ENCODE measurements at places on chromosomes 6 and 20.

DNA sequence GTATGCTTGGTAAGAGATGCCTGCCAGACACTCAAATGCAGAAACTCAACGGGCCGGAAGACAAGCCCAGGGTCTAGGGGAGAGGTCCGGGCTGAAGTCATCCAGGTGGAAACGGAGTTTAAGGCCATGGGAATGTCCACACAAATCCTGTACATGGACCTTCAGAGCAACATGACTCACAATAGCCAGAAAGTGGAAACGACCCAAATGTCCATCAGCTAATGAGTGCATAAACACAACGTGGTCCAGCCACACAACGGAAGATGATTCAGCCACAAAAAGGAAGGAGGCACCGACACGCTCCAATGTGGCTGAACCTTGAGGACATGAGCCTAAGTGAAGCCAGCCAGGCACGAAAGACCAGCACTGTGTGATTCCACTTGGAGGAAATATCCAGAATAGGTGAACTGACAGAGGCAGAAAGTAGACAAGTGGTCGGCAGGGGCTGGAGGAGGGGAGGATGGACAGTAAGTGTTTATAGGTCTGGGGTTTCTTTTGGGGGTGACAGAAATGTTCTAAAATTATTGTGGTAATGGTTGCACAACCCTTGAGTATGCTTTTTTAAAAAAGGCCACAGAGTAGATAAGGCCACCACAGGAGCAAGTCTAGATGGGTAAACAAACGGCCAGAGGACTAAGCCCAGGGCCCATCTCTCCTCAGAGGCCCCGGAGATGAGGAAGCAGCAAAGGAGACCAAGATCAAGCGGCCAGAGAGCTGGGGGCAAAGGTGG, 105.6 kb downstream of the PREX1 start:
- DNase-seq = no peak

DNA sequence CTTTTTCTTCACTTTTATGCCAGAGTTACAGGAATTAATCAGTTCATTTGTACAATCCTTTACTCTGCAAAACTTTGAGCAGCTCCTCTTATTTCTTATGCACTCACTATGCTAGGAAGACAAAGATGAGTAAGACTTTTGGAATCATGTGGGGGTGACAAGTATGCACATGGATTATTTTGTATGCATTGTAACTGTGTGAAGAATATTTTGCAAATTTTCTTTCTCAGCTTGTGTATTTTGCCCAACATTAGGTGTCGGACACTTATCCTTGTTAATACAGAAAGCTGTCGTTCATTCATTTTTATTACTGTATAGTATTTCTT, 88.6 kb downstream of the PPP1R14C start:
- no peak for DNase-seq

- no peak for DNase-seq
These were observed 98.1 kb downstream of the SYNDIG1 start for GRCh38 chr20:24567508-24567907.

GRCh38 chr6:3607599-3607998, 143.9 kb downstream of the PXDC1 start:
- DNase-seq = peak; percentile 6

DNA sequence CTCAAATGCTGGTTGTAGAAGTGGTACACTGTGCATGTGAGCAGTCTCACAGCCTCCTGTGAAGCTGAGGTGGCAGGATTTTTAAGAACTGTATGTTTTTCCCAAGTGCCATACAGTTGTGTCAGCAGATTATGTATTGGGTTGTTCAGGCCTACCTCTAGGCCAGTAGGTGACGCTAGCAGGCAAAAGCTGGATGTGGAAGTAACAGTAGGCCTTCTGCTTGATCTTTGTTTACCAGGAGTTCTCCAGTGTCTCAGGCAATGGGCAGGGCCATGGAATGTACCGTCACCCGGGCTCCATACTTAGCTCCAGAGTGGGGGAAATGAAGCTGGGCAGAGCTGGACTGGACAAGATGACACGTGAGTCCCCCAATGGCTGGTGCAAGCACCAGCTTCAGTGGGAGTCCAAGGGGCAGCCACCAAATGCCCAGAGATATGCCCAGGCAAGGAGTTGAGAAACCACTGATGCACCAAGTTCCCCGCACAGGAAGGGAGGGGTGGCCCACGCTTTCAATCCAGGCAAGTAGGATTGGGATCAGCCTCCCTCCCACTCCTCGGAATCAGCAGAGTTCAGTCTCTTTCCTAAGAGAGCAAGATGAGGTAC, 289.7 kb downstream of the HTR1B start:
- peak; percentile 9 for DNase-seq

DNA sequence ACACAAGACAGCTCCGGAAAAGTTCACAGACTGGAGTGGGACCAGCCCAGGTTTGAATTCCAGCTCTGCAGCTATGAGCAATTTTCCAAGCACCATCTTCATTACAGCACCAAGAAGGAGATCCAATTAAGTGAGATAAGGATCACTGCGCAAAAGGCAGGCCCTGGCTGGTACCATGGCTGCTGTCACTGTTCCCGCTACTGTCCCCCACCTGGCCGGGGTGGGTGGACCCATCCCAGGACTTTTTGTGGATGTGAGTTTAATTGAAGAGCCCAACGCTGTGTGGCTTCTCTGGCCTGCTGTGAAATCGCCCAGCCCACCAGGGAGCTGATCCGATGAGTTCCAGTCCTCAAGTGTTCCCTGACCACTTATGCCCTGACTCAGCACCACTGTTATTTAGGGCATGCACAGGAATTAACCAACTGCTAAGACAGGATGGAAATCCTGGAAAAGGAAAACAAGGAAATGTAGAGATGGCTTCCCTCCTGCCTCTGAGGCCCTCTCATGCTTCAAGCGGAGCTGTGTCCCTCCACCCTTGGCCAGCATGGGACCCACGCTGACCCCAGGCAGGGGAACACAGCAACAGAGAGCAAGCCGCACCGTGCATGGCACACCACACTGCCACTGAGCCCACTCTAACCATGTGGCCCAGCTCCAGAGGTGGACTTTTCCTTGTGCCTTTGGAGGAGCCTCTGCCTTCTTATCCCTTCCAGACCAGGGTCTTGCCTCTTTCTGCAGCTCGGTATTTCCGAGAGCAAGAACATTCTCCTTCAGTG, 150.0 kb upstream of the CST7 start:
- DNase-seq = no peak

- DNase-seq = peak; percentile 51
These were observed 290.2 kb downstream of the BTBD3 start for GRCh38 chr20:12207875-12208274.

GRCh38 chr6:35919085-35919826, 1.6 kb downstream of the SRPK1 start:
- no peak for DNase-seq

- no peak for DNase-seq
These were observed 17.9 kb upstream of the EXOC2 start for GRCh38 chr6:710601-711571.

DNA sequence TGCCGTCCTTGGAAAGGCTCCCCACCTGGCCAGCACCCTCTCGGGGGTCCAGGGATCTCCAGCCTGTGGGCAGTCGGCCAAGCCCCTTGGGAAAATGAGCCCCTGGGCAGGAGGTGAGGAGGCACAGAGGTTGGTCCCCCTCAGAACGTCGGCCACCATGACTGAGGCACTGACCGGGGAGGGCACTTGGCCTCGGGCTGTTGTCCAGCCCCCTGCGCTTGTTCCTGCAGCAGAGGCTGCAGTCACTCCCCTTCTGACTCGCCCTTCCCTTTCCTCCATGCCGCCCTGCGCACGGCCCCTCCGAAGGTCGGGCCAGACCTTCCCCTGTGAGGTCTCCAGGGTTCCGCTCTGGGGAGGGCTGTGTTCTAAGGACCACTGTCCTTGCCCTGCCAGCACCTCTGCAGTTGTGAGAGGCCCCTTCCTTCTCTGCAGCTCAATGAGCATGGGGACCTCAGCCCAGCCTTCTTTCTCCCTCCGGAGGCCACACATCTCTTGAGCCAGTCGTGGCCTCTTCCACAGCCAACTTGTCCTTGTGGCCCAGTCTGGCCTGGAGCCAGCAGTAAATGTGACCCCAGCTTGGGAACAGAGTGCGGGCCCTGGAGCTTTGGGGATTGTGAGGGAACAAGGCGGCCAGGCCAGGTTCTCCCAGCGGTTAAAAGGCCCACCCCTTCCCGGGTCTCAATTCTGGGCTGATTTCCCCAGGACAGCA, 195.5 kb downstream of the DLL1 start:
- DNase-seq = no peak

DNA sequence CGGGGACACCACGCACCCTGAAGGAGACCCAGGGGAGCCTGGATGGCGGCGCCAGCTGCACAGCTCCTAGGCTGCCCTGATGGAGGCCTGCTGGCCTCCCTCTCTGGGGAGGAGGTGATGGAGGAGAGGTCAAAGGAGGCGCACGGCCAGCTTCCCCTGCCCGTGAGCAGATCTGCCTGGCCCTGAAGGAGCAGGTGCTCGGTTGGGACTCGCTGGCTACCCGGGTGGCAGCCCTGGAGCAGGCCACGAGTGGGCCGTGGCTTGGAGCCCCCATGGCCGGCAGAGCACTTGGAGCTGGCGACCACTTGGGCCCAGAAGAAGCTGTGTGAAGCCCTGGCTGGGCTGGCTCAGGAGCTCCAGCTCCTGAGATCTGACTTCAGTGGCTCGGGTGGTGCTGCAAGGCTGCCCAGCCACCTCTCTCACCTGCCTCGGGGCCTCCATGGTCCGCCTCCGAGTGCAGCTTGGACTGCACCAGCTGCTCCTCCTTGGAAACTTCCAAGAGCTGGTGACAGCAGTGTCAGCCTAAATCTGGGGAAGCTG, 7.5 kb upstream of the RAET1E start:
- DNase-seq = no peak

DNA sequence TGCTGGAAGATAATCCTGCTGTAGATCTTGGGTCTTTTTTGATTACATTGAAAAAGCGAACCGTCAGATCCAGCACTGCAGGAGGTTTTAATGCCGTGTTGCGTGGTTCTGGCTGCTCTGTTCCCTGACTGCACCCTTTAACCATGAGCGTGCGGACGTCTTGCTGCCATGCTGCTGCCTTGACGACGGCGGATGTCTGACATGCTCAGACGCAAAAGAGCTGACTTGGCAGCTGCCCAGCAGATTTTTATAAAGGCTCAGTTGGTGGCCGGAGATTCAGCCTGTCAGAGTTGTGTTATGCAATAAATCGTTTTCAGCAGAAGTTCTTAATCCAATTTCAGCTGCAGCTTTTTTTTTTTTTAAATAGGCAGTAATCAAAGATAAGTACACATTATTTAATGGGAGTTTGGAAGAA, 119.4 kb downstream of the JARID2 start:
- DNase-seq = peak; percentile 78

GRCh38 chr6:15400572-15401004, 154.7 kb downstream of the JARID2 start:
- DNase-seq = peak; percentile 94

DNA sequence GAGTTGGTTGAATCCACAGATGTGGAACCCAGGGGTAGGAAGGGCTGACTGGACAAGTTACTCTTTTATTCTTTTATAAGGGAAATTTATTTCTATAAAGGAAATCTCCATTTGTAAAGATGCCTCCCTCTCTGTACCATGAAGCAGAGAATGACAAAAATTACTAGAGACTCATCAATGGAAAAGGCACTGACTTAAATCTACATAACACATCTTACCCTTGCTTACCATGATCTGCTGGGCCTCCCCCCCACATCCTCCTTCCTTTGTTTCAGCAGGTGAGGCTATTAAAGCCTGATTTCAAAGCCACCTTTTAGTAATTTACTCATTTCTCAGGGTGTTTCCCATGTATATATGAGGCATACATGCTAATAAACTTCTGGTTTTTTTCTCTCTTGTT, 130.2 kb upstream of the HDDC2 start:
- no peak for DNase-seq

DNA sequence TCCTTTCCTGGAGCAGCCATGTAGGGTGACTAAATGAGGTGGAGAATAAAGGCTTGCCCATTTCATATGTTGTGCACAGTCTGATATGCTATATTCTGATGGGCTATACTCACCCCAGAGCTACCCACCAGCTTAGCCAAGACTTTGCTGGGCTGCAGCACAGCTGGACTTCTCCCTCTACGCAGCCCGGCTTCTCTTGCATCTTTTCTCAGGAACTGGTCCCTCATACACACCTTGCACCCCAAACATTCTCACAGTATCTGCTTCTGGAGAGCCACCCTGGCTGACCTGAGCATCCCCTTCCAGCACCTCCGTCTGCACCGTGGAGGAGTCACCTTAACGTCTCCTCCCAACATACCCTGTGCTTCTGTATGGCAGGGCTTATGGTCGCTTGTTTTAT, 150.8 kb upstream of the PMEPA1 start:
- no peak for DNase-seq

- DNase-seq = no peak
These were observed 184.4 kb upstream of the ZNF217 start for GRCh38 chr20:53778041-53778516.

DNA sequence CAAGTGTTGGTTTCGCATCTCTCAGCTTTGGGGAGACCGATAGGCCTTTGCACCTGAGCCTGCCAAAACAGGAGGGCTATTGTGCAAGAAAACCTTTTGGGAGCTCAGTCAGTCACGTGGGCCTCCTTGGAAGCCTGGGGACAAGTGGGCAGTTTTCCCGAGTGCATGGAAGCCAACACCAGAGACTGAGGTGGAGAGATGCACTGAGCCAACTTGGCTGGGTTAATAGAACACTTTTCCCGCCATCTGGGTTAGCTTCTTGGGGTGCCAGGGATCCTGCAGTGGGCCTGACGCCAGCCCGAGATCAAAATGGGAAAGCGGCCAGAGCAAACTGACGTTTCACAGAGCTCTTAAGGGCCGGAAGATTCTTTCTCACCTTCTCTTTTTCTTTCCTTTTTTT, 2.8 kb upstream of the OOEP start:
- no peak for DNase-seq

- no peak for DNase-seq
These were observed 23.8 kb downstream of the RBM38 start for GRCh38 chr20:57414867-57415592.

DNA sequence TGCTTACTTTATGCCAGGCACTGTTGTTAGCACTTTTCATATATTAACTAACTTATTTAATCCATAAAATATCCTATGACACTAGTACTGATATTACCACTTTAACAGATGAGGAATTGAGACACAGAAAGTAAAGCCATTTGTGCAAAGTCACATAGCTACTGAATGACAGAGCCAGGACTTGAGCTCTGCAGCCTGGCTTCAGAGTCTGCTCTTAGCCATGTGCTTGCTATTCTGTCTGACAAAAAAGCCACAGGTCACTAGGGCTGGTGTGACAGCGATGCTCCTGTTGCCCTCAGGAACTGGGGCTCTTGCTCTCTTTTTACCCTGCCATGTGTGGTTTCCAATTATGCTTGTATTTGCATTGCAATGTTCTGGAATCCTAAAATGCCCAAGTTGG, 44.7 kb upstream of the RNF8 start:
- DNase-seq = no peak

Measured in WERI-Rb-1 (cell line).